ENCODE measurements at places on chromosomes 12 and 14. TPM values are rescaled to one million over a fixed set of nuclear protein-coding genes. Genes with fewer than 3 reads are reported as not detected.

TAS2R50 gene
- total RNA-seq: 3.9 TPM

KRT6C gene
- total RNA-seq: not detected

PGAM5 gene
- 73.7 TPM for total RNA-seq

C12orf54 gene
- not detected for total RNA-seq

NPC2 gene
- 145 TPM for total RNA-seq

STAC3 gene
- total RNA-seq: 0.43 TPM

TEX52 gene
- not detected for total RNA-seq

All from placental pericyte (primary cell).